NCI-H748 treated with DMSO at 0.1 percent for 48 hours (cell line): ENCODE measurements at places on chromosomes 7 and 10.

- DNase-seq: no peak
Observed at GRCh38 chr10:1395025-1395480, 338.9 kb downstream of the WDR37 start.

DNA sequence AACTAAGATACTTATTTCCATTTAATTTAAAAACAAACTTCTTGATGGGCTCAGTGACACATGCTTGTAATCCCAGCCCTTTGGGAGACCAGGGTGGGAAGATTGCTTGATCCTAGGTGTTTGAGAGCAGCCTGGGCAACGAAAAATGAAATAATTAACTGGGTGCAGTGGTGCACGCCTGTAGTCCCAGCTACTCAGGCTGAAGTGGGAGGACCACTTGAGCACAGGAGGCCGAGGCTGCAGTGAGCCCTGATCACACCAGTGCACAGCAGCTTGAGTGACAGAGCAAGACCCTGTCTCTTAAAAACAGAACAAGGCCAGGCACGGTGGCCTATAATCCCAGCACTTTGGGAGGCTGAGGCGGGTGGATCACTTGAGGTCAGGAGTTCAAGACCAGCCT, 37.4 kb downstream of the AVL9 start:
- no peak for DNase-seq

GRCh38 chr10:78838141-78838657, 230.6 kb upstream of the ZMIZ1 start:
- no peak for DNase-seq

DNA sequence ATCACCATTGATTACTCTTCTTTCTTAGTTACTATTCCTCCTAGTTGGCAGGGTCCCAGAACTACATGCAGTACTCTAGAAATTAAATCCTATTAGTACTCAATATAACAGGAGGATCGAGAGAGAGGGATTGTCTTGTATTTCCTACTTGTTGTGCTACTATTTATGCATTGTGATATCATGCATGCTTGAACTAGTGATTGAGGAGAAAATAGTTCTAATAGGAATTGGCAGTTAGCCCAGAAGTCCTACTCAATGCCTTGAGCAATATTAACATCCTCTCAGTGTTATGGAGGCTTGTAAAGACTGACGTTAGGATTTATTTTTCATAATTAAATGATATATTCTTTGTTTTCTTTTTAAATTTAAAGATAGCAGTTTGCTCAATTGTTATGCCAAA, 67.4 kb downstream of the FOXP2 start:
- peak; percentile 36 for DNase-seq

GRCh38 chr7:95546647-95547046, 49.7 kb downstream of the PDK4 start:
- no peak for DNase-seq

DNA sequence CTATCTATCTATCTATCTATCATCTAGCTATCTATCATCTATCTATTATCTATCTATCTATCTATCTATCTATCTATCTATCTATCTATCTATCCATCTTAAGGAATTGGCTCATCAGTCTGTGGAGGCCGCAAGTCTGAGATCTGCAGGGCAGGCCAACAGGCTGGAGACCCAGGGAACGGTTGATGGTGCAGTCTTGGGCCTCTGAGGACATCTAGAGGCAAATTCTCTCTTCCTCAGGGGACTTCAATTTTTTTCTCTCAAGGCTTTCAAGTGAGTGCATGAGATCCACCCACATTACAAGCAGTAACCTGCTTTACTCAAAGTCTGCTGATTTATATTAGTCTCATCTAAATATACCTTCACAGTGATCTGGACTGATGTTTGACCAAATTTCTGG, 197.0 kb downstream of the GLRX3 start:
- no peak for DNase-seq

- DNase-seq: no peak
Observed at GRCh38 chr7:70063927-70064326, 465.7 kb downstream of the AUTS2 start.
